HL-60 (cell line): ENCODE measurements at places on chromosomes 5 and 9.

- peak; percentile 21 for DNase-seq
These were observed 16.3 kb downstream of the IL5 start for GRCh38 chr5:132526974-132527564.

DNA sequence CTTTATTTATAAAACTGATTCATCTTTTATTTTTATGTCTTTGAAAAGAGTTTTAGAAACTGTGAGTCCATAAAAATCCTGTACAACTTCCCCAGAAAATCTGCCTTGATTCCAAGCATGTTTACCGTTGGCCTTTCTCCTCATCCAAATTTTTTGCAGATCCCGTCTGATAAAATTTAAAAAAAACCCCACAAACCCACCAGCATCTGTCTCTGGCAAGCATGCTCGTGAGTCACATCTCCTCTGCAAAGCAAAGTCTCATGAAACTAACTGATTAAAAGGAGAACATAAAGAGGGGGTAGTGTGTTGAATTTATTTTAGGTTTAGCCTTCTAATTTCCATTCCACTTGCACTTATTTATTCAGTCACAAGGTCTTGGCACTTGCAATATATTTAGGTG lies 109.4 kb downstream of the MAT2B start:
- DNase-seq: no peak

DNA sequence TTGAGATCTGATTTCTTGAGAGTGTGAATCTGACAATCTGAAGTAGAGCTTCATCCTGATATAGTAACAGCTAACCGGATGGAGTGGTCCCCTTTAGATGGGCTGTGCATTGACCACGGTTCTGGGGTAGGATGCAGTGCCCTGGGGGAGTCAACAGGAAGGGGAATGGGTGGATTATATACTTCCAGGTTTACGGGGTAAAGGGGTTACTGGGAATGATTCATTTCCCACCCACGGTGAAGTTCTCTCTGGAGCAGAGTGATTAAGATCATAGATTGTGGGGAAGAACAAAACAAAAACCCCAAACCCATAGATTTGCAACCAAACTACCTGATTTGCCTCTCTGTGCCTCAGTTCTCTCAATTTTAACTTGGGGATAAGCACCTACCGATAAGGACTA lies 1.5 kb upstream of the B4GALT7 start:
- DNase-seq: no peak

DNA sequence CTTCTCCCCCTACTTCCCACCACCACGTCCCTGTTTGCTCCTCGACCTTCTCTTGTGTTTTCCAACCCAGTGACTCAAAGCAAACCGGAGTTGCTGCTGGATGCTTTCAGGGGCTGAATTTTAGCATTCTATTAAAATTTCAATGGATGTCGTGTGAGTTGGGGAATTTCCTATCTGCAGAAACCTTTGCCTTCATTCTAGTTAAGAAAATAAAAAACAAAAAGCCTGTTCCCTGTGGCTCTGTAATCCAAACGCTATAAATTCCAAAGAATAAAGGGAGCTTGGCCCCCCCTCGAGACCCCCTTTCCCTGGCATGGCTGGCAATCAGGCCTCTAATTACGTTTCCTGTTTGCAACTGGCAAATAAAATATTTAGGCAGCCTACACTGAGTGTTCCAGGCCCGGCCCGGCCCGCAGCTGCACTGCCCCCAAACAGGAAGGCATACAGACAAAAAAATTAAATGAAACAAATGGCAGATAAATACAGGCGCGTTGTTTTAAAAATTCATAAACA lies 139.4 kb upstream of the PPP1R26 start:
- DNase-seq: no peak

DNA sequence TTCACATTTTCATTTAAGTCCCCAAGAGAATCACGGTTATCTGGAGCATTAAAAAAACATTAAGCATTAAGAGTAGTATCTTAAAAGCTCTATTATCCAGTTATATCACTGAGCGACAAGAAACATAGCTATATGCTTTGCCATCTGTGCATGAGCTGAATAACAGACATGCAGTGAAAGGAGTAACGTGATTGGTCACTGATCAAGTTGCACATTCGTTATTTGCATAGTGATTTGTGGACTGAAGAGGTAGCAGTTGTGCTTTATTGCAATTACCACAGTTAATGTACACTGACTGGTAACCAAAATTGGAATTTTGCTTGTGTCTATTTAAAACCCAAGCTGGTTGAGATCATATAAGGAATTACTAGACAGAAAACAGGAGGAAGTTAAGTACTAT lies 107.4 kb downstream of the MCTP1 start:
- no peak for DNase-seq

DNA sequence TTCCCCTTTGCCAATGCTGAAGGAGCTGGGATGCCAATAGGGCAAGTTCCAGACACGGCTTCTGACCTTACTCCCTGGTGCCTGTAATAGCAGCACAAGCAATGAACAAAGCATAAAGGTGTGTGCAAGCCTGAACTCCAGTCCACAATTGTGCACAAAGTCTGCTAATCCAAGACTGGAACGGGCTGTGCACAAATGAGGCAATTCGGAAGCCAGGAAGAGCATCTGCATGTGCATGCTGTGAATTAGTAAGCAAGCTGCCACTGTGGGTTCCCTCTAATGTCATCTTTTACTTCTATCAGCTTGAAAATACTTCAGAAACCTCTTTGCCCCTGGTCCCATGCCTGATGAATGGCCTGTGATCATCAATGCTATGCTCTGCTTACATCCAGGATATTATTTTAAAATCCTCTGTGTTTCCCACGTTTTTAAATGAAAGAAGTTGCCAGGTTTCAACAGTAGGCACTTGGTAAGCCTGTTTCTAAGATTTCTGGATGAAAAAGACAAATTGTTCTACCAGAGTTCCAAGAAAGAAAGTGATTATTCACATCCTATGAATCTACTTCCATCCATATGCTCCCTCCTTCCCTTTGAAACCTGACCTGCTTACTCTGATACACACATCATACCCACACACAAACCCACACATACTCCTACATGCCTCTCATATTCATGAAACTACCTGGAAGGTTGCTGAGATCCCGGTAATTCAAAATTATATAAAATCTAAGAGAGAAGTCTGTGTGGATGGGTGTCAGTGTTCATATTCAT lies 165.7 kb downstream of the KCTD16 start:
- no peak for DNase-seq

- no peak for DNase-seq
These were observed 83.4 kb upstream of the IQGAP2 start for GRCh38 chr5:76319673-76320072.

- no peak for DNase-seq
These were observed 267.8 kb upstream of the CLINT1 start for GRCh38 chr5:158126442-158127405.

- no peak for DNase-seq
These were observed 105.4 kb upstream of the PCAT7 start for GRCh38 chr9:94449486-94449885.

DNA sequence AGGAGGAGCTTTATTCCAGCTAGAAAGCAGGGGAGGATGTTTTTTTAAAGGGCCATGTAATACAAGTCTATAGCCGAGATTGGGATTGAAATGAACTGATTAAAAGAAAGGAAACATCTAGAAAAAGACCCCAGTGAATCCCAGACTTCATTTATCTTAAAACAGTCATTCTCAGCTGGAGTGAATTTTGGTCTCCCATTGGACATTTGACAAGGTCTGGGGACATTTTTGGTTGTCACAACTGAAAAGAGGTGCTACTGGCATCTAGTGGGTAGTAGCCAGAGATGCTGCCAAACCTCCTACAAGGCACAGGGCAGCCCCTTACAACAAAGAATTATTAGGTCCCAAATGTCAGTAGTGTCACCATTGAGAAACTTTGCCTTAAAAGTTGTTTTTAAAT lies 16.3 kb upstream of the SPINK4 start:
- DNase-seq: no peak

GRCh38 chr5:80212171-80212667 lies 43.6 kb downstream of the SERINC5 start:
- DNase-seq: no peak

DNA sequence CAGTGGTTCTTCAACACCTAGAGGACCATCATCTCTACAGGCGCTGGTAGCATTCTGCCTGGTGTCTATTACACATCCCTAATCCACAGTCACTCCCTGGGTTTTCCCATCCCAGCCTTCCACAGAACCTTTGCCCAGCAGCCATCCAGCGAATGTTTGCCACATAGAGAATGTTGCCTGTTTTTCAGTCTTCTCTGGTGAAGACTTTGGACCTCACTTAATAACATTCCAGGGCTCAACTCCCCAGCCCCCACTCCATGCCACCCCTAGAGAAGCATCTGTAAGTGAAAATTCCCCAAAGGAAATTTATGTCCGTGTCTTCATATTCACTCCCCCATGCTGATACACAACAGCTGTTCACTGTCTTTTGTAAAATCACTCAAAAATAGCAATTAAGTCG lies 249.6 kb downstream of the AOPEP start:
- DNase-seq: no peak

- no peak for DNase-seq
These were observed 33.5 kb downstream of the CSNK1G3 start for GRCh38 chr5:123545506-123545905.

DNA sequence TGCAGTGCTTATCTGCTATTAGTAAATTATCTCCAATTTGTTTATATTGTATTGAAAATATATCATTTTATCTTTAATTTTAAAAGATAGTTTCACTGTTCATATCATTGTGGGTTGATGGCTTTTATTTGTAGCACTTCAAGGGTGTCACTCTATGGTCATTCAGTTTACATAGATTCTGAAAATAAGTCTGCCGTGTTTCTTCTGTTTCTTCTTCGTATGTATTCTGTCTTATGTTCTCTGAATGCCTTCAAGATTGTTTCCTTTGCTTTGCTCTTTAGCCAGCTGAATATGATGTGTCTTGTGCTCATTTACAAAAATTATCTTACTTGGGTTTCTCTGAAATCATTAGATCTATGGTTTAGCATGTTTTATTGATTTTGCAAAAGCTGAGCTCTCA lies 359.9 kb downstream of the CYLC2 start:
- DNase-seq: no peak

DNA sequence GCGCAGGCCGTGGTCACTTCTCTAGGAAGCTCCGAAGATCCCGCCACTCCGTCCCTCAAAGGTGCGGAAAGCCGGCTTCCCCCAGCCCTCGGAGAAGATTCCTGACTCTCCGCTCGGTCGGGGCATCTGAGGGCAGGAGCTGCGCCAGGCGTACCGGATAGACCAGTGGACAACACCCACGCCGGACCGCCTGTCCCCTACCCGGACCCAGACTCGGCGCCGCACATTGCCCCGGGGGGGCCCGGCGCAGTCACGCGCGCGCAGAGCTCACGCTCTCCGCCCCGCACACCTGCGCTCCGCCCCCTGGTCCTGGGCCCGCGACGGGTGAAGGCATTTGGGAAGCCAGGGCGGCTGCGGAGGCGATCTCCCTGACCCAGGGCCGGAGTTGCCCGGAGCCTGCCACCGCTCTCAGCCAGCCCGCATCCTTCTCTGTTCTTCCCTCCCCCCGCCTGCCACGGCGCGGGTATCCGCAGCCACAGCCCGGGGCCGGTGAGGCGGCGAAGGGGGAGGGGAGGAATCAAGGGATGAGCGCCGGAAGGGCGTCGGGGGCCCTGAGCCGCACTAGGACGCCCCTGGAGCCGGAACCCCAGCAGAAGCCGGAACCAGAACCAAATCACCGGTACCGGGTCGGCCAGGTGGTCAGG lies 448 bp downstream of the RELL2 start:
- no peak for DNase-seq

- no peak for DNase-seq
These were observed 12.2 kb downstream of the ERGIC1 start for GRCh38 chr5:172846249-172846648.

DNA sequence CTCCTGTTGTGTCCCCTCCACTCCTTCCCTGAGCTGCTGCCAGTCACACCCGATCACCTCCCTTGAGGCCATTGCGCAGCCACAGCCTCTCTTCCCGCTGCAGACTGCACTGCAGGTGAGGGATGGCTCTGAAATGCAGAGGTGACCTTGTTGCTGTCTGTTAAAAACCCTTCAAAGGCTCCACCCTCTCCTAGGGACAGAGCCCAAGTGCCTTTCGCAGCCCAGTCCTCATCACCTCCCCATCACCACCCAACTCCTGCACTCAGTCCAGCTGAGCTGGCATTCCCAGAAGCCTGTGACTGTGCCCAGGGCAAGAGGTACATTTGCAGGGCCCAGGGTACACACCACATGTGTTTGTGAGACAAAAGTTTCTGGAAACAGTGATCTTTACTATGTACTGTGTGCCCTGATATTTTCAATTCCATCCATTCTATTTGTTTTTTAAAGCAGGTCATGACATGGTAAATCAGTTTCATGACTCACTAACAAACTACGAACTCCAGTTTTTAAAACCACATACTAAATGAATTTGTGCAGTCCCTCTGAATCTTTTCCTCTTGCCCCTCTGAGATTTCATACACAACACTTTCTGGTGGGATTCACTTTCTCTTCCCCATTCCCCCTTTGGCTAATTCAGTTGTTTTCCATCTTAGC lies 73.0 kb upstream of the SPOCK1 start:
- DNase-seq: no peak

- DNase-seq: no peak
These were observed 20.9 kb downstream of the GRAMD2B start for GRCh38 chr5:126444137-126444536.

GRCh38 chr5:40276426-40277102 lies 403.2 kb upstream of the PTGER4 start:
- no peak for DNase-seq

GRCh38 chr5:167155387-167156005 lies 1135.9 kb upstream of the WWC1 start:
- no peak for DNase-seq

DNA sequence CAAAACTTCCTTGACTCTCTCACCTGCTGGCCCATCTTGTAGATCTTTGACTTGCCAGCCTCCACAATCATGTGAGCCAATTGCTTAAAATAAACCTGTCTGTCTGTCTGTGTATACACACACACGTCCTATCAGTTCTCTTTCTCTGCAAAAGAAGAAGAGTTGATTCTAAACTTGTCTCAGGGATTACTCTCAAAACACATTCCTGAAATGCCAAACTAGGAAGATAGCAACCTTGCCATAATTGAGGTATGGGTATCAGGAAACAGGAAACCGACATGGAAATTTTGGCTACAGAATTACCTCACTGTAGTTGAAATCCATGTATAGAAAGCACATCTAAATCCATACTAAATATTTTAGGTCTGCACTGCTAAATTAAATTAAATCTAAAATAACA lies 483.4 kb downstream of the PLK2 start:
- no peak for DNase-seq
